ENCODE measurements at places on chromosomes 3 and 15.

- no peak for DNase-seq
Measured at GRCh38 chr3:58411851-58412830, 21.5 kb downstream of the PDHB start.

GRCh38 chr3:129304962-129305222 is 26.2 kb downstream of the HMCES start:
- DNase-seq: no peak

DNA sequence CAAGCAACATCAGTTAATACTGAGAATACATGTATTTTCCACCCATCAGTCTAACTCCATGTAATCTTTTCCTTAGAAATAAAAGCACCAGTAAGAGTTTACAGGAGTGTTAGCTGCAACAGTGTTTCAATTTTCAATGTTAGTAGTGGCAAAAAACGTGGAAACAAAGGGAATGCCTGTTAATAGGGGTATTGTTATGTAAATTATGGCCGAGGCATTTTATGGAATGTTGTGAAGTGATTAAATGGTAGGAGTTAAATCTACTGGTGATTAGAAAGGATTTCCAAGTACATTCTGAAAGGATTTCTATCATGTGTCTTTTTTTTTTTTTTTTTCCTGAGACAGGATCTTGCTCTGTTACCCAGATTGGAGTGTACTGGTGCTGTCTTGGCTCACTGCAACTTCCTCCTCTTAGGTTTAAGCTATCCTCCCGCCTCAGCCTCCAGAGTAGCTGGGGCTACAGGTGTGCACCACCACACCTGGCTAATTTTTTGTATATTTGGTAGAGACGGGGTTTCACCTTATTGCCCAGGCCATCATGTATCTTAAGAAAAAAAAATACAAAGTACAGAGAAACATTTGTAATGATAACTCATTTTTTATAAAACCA is 6.6 kb downstream of the ATP6V1A start:
- no peak for DNase-seq

DNA sequence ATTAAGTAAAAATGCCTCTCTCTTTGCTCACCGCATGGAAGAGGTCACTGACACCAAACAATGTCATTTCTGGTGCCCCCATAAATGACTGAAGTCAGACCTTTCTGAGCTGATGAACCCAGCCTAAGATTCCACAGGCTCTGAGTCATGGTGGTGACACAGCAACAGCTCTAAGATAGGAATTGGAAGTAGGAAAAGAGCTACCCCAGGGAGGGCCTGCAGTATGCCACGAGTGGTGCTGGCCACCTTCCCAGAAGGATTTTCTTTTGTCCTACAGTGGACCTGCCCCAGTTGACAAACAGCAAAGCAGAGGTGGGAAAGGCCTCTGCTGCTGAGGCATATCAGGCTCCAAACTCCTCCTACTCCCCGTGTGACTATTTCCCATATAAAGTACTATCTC is 208.1 kb downstream of the MINAR1 start:
- no peak for DNase-seq

GRCh38 chr3:131178710-131179375 is 152.2 kb downstream of the NEK11 start:
- no peak for DNase-seq

DNA sequence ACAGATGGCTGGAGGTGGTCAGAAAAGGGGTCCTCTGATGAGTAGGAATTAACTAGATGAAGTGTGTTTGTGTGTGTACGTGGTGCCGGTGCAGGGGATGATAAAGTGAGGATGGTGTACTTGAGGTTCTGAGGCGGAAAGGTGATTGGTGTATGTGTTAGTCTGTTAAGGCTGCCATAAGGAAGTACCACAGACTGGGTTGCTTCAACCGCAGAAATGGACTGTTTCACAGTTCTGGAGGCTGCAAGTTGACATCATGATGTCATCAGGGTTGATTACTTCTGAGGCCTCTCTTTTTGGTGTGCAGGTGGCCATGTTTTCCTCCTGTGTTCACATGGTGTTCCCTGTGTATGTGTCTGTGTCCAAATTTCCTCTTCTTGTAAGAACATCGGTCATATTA is 202.4 kb upstream of the RGMA start:
- DNase-seq: no peak

DNA sequence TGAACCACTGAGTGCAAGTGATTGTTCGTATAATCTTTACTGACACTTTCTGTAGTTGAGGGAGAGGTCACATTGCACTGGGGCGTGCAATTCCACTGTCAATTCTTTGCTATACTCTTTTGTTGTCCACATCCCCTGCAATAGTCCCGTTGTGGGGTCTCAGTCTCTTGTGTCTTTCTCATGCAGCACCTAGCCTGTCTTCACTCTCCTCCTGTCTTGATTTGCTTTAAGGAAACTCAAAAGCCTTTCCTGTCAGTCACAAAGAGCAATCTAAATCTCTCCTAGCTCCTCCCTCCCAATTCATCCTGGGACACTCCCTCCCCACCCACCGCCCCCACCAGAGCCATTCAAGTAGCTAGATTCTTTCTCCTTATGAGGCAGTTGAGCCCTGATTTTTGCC is 13.2 kb upstream of the TMEM158 start:
- DNase-seq: no peak

- DNase-seq: no peak
Measured at GRCh38 chr3:155069729-155070128, 10.4 kb upstream of the MME start.

- no peak for DNase-seq
Measured at GRCh38 chr15:92882697-92883162, 17.4 kb upstream of the CHD2 start.

DNA sequence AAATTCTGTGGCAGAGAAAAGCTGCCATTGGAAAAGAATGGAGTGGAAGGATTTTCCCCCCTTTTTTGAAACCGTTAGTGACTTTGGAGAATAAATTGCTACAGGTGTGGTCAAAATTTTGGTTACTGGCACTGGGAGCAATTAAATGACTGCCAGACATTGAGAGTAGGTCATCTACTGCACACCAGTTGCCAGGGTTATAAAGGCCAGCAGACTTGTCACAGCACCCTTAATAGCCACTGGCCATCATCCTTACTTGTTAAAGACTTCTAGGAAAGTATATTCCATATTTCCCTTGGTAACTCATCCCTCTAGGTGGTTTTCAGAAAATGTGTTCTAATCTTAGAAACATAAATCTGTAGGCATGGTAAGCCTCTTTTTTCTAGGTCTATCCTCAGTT is 8.0 kb downstream of the PIK3CA start:
- no peak for DNase-seq

DNA sequence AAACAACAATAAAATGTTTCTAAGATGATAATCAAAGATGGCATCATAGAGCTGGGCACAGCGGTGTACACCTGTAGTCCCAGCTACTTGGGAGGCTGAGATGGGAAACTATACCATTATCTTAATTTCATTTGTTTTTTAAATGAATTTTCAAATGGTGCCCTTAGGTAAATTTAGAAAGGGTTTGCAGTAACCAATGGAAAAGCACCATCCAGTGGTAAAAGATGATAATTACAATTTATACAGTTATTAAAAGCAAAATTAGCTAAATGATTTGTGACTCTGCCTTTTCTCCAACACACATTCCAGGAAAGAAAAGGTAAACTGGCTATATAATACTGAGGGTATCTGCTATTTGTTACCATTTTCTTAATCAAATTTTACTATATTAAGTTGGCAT is 14.4 kb upstream of the ANKRD28 start:
- DNase-seq: no peak

- no peak for DNase-seq
Measured at GRCh38 chr3:66390013-66390412, 110.8 kb downstream of the LRIG1 start.
